ENCODE measurements at places on chromosomes 12 and 14. TPM values are rescaled to one million over a fixed set of nuclear protein-coding genes. Genes with fewer than 3 reads are reported as not detected.

- DNase-seq, result no peak
These were observed 303.9 kb upstream of the SYT1 start for GRCh38 chr12:78560633-78561032.

- DNase-seq, result no peak
These were observed 82.6 kb upstream of the ATP2B1 start for GRCh38 chr12:89791286-89791685.

DNA sequence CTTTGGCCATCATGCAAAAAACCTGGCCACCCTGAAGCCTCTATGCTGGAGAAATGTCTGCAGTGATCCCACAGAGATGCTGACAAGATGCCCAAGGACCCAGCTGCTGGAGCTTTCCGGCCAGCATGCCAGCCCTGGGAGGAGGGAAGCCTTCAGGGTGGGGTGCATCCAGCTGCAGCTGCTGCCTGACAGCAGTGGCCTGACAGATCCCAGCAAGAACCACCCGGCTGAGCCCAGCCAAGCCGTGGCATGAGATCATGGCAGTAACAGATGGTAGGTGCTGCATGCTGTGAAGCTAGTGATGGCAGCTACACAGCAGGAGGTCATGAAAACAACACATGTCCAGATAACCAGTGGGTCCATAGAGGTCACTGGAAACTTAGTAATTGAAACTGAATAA, 13.8 kb downstream of the CLBA1 start:
- no peak for DNase-seq

DNA sequence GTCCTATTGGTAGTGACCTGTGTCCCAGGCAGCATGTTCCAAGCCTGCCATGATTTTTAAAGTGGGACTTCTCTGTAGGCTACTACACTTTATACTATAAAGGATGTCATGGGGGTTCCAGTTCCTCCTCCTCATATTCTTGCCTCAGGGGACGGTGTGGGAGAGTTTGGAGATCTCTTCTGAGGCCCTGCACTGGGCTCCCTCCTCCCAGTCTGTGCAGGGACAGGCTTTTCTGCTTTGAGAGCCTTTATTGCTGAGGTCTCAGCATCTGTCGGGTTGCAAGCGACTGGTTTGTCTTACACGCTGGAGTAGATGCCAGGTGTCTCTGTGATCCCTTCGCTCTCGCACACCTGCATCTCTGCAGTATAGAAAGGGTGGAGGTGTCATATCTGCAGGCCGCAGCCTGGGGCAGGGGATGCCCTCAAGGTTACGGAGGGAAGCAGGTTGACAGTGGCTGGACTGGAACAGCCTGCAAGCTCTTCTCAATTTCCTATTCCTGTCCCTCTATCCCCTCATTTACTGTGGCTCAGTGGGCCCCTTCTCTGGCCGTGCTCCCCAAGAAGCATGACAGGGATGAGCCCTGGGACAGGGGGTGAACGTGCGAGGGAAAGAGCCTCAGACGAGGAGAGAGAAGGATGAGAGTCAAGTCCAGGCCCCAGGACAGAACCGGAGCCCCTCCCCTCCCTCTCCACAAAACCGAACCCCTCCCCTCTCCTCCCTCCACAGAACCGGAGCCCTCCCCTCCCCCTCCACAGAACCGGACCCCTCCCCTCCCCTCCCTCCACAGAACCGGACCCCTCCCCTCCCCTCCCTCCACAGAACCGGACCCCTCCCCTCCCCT, 51.3 kb downstream of the SLC6A12 start:
- no peak for DNase-seq

MED6 gene
- total RNA-seq, result 45.1 TPM

ESPL1 gene
- total RNA-seq, result 48.5 TPM

C14orf180 gene
- not detected for total RNA-seq

ACOT2 gene
- 11.0 TPM for total RNA-seq

EEA1 gene
- 17.8 TPM for total RNA-seq

DNA sequence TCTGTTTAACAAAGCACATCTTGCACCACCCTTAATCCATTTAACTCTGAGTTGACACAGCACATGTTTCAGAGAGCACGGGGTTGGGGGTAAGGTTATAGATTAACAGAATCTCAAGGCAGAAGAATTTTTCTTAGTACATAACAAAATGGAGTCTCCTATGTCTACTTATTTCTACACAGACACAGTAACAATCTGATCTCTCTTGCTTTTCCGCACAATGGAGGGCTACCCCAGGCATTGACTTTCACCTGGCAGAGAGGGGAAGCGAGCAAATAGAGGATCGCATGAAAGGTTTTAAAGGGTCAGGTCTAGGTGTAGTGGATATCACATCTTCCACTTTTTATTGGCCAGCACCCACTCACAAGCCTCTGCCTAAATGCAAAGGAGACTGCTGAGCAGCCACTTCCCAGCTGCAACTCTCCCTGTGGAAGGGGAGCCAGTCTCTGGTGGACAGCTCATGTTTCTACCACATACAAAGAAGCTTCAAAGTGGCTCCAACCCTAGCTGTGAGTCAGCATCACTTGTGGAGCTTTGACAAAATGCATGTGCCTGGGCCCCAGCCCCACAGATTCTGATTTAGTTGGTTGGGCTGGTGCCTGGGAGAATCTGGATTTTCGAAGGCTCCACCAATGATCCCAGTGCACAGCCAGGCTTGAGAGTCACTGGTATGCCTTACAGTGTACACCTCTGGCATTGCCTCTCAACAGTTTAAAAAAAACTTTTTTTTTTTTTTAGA, 7.2 kb upstream of the FNTB start:
- DNase-seq, result no peak

DNA sequence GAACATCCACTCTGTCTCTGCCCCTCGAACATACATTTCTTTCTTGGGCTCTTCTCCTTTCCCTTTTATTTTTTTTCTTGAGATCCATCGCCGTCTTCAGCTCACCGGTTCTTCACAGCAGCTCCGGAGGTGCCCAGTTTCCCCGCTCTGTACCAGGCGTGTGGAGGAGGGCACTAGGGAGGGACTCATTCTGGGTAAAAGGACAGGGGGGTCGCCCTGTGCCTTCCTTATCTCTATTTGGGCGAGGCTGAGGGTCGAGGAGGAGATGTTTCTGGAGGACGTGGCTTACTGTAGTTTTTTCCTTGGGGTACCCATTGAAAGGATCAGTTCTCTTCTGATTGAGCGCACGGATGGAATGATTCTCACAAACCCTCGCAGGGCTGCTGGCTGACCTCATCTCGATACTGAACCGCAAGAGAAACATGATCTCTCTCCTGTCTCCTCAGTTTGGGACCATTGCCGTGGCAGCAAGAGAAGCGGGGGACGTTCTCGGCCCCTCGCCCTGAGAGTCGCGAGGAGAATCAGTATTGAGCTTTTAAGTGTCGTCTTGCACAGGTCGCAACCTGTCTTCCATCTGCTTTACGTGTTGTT, 386 bp downstream of the LIN52 start:
- DNase-seq, result peak; percentile 19

DNA sequence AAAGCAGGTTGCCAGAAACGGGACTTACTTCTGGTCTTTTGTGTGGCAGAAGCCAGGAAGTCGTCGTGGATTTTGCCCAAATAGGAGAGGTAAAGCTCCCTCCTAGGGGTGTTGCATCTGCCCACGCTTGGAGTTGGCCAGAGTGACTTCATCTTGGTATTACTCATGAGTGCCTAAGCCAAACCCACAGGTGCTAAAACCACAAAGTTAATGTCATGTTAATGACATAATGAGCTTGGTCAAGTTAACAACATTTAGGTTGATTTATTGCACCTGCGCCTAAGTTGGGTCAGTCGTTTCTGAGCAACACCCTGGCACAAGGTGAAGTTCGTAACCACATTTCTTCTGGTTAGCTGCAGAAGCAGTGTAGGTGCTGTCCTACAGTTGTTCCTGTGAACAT, 225.2 kb downstream of the FUT8 start:
- no peak for DNase-seq

CLECL1 gene
- not detected for total RNA-seq

GDF3 gene
- total RNA-seq, result 34.4 TPM

LGMN gene
- 55.7 TPM for total RNA-seq

DNA sequence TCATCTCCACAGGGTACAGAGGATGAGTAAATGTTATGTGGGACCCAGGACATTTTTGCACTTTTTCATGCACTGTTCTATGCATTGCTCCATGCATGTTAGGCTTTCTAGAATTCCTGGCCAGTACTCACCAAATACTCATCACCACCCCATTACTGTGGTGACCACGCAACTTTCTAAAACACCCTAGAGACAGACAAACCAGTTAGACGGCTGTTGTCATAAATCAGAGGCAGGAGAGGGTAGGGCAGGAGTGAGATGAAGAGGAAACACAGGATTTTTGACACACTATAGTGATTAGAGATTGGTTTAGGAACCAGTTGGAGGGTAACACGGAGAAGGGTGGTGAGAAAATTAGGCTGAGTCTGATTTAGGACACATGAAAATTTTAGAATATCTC, 59.3 kb downstream of the IFNG start:
- no peak for DNase-seq

- no peak for DNase-seq
These were observed 61.0 kb downstream of the ETV6 start for GRCh38 chr12:11710431-11710830.

GRCh38 chr12:1453810-1454209, 140.6 kb downstream of the FBXL14 start:
- DNase-seq, result no peak

DNA sequence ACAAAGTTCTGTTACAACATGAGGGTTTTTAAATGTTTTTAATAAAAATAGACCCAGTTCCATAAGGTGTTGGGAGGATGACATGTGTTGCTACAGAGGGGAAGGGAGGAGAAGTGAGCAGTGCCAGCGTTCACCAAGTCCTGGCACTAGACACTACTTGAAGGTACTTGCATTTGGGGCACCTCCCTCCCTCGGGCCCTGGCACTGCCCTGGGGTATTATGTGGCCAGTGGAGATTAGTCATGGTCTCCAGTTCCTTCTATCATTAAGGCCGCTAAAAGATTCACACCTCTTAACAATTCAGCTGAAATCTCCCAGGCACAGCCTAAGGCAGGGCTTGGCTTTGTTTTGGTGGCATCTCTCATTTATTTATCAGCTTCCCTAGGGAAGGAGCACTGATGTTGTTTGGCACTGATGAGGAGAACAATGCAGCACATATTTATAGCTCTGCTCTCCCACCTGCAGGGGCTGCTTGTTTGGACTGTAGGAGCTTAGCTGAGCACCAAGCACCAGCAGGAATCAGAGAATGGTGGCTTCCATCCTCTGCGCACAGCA, 155.5 kb upstream of the NTF3 start:
- no peak for DNase-seq

DNA sequence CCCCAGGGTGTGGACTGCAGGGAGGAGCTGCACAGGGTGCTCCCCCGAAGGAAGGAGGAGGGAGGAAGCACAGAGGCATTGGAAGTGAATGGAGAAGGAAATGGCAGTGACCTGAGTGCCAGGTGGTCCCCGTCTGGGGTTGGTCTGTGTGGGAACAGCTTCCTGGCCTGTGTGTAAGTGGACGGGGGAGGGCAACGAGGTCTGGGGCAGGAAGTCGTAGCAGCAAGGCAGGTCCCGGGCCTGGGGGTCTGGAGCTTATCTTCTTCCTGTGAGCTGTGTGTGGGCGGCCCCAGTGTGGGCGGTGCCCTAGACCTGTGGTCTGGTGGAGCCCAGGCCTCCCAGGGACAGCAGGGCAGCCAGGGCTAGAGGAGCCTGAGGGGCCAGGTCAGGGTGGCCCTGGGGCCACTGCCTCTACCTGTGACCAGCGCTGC, 382.1 kb downstream of the TMEM121 start:
- DNase-seq, result no peak

- DNase-seq, result no peak
These were observed 88.6 kb downstream of the AEBP2 start for GRCh38 chr12:19527866-19528265.

- no peak for DNase-seq
These were observed 162.1 kb upstream of the IFNG-AS1 start for GRCh38 chr12:67826946-67827720.

DNA sequence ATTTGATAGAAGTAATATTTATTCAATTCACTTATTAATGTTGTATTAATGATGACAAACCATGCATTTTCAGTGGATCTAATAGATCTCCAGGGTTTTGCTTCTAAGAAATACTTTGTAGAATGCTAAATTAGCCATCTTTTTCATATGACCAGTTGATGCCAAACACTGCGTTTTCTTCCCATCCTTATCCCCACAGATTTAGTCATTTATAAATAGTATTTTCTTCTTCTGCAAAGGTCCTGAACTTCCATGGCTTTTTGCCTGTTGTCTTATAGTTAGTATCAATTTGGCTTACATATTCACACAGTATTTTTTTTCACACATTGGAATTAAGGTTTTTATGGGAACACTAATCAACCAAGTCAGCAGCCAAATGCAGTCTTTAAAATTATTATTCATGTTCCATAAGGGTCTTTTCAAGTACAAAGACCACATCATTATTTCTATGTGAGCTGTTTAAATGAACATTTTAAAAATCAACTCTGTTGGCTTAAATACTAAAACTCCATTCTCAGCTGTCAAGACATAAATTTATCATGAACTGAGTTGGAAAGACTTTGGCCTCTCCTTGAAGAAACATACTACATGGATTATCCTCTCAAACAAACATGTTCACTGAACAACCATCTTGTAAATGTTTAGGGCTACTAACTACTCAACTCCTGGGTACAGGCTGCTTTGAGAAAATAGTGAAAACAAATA, 1278.4 kb upstream of the FLRT2 start:
- DNase-seq, result no peak

INHBE gene
- total RNA-seq, result 5.0 TPM

DNA sequence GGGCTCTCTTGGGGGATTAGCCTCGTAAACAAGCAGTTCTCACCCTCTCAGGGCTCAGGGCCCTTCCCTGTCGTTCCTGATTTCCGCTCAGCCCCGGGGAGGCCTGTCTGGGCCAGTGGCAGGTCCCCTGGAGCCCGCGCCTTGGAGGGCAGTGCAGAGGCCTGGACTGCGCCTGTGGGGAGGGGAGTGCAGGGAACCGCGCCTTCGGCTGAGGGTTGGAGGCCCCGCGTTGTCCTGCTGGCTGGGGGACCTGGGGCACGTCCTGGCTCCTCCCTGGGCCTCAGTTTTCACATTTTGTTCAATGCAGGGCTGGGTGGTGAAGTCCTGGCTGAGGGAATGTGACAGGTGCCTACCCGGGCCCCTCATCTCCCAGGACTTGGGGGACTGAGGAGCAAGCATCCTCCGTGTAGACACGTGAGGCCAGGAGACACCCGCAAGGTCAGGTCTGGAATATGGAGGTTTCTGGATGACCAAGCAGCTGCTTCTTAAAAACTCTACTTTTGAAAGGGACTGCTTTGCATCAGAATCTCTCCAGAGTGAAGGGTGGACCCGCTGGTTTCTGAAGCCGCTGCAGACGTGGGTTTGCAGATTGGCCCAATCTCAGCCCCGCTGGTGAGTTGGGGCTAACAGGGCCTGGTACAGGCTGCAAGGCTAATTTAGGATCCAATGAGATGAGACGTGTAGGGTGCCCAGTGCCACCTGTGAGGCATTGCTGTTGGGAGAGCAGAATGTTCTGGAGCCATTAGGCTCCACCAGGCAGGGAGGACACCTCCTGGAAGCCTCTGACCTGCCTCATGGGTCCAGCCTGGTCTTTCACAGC, 80.2 kb downstream of the KIF26A start:
- no peak for DNase-seq

- DNase-seq, result peak; percentile 85
These were observed 1.8 kb downstream of the MARCHF9 start for GRCh38 chr12:57756406-57757341.

GRCh38 chr12:117098361-117099217, 627 bp downstream of the TESC start:
- peak; percentile 46 for DNase-seq

- DNase-seq, result no peak
These were observed 310.3 kb downstream of the TMEM121 start for GRCh38 chr14:105836730-105837129.

REC8 gene
- total RNA-seq, result 31.5 TPM

GRCh38 chr14:42944284-42944683, 1337.6 kb downstream of the LRFN5 start:
- DNase-seq, result no peak

Measured in WTC11 (cell line).